Sigmoid colon (tissue), 7 donors: ENCODE measurements at places on chromosomes 2 and 18. TPM values are rescaled to one million over a fixed set of nuclear protein-coding genes. Genes with fewer than 3 reads are reported as not detected.

GRCh38 chr2:51807229-51807628, 775.3 kb upstream of the NRXN1 start:
- no peak for DNase-seq

- no peak for DNase-seq
Observed at GRCh38 chr2:71210292-71210691, 16.6 kb downstream of the PAIP2B start.

DNA sequence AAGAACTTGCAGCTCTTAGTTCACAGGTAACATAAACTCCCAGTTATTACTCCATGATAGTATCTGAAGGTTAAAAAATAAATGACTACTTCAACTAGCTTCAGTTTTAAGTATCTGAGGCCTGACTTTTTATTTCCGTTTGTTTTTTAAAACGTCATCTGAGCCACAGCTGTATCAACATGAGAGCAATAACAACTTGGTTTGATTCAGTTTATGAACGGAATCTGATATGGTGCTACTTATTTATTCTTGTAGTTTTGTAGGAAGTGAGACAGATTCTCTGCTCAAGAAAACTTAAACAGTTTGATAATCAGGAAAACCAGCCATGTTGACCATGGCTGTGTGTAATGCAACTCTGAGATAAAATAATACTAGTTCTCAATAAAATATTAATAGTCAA, 34.9 kb downstream of the NAB1 start:
- no peak for DNase-seq

GRCh38 chr2:86238354-86238753, 39.1 kb downstream of the MRPL35 start:
- DNase-seq = peak; percentile 35

DNA sequence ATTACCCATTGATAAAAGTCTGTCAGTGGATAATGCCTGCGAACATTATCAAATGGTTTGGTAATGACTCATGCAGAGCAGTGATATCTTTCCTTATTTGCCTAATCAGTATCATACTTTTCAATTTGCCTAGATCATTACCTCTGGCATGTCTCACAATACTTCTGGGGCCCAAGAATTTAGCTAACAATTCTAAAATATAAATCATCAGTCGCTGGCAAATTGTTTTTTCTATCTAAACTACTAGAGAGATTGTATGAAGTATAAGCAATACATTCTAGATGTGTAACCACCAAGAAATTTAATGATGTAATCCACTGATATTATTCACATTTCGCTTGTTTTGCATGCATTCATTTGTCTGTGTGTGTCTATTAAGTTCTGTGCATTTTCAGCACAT, 191.2 kb upstream of the CDH19 start:
- no peak for DNase-seq

DNA sequence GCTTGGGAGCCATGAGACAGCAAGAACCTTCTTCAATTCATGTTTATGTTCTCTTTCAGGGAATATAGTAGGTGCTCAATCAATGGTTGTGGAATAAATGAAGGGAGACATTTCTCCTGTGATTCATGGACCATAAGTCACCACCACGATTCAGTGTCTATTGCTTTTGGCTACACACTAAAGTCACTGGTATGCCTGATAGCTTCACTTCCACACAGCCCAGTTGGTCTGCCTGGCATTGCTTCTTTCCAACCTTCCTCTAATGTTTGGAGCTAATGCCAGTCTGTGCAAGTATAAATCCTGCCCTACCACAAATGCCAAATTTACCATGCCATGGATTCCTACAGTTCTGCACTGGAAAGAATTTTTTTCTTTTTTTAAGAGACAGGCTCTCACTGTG, 1.3 kb upstream of the CXCR1 start:
- no peak for DNase-seq

DNA sequence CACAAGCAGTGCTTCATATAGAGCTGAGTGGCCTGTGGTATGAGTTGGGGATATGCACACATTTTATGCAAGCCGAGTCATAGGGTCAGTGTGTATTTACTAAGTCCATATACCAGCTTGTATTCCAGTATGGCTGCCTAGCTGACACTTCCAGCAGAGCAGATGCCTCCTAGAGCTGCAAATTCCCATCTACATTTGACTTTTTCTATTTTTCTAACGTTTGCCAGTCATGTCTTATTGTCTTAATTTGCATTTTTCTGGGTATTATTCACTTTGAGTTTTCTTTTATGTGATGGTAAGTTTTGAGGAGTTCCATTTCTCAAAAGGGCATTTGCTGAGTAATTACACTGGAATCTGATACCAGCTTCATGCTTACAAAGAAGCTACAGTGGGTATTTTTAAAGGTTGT, 334.5 kb upstream of the CDH2 start:
- no peak for DNase-seq

DNA sequence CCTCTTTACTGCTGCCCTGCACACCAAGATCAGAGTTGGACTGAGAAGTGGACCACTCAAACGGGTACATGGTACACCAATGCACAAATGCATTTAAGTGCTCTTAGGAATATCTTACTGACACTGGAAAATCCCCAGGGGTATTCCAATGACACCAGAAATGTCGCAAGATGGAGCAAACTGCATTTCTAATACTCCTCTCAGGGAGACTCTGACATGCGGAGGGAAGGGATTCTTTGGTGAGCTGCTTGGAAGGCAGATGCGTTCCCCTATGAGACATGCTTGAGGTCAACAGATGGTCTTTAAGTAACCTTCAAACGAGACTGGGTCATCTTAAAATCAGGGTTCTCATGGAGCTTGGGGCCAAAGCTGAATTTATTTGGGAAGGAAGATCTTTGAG, 521.8 kb upstream of the TCF4 start:
- DNase-seq = no peak

- no peak for DNase-seq
Observed at GRCh38 chr2:119536211-119536610, 8.0 kb upstream of the CFAP221 start.

- DNase-seq = no peak
Observed at GRCh38 chr2:229674830-229675530, 39.4 kb downstream of the DNER start.

DNA sequence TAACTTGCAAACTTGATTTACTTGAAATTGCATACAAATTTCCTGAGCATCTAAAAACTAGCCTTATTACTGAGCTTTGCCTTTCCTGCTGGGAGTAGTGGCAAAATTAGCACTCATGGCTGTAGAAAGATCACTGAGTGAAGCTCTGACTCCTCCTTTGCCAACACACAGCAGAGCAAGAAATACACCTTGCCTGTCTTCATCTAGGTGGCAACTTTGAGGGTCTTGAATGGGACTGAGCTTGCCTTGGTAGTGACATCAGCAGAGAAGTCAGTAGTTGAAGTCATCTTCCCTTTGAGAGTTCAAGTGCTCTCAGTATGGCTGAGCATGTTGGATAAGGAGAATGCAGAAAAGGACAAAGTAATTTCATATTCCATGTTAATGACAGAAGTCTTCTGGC, 5.9 kb downstream of the RRM2 start:
- no peak for DNase-seq

DNA sequence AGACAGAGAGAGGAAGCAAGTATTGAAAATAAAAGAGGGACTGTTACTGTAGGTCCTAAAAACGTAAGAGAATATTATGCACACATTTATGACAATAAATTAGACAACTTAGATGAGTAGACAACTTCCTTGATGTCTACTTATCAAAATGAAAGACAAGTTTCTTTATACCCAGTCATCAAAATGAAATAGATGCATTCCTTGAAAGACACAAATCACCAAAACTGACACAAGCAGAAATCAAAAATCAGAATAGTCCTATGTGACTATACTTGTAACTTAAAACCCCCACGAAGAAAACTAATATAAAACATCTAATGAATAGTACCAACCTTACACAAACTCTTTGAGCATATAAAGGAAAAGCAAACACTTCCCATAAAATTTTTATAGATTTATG, 14.5 kb downstream of the RTN4 start:
- no peak for DNase-seq

DNA sequence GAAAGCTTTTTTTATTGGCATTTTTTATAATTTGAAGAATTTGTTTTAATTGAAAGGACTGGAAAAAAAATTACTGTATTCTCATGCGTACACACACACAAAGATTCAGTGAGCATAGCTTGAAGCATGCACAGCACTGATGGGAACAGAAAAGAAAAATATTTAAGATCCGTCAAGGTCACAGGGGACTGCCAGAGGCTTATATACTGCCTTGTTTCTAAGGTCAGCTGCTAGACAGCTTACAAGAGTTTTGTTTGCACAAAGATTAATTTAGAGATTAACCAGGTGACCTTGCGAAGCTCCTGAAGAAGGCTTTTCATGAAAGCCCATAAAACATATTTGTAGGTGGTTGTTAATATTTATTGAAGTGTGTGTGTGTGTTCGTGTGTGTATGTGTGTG, 396.3 kb downstream of the TRIB2 start:
- no peak for DNase-seq

GRCh38 chr2:110211938-110212858, at the start of gene MTLN:
MTLN (minus strand) TSS chr2:110212547; CDS start chr2:110212525, 22 bp downstream.
- peak; percentile 81 for DNase-seq

DNA sequence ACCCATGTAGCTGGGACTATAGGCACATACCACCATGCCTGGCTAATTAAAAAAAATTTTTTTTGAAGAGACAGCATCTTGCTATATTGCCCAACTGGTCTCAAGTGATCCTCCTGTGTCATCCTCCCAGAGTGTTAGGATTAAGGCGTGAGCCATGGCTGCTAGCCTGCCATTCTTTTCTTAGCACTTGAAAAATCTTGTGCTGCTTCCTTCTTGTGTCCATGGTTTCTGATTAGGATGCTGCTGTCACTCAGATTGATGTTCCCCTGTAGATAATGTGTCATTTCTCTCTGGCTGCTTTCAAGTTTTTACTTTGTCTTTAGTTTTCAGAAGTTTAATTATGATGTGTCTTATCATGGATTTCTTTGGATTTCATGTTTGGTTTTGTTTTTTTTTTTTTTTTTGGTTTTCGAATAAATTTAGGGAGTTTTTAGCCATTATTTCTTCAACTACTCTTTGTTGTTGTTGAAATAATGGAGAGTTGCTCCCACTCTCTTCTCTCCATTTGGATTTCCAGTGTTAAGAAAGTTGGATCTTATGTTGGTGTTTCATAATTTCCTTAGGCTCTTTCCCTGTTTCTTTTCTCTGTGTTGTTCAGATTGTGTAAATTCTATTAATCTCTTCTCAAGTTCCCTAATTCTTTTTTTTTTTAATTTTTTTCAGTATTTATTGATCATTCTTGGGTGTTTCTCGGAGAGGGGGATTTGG, 2.5 kb downstream of the ATP9B start:
- no peak for DNase-seq

DNA sequence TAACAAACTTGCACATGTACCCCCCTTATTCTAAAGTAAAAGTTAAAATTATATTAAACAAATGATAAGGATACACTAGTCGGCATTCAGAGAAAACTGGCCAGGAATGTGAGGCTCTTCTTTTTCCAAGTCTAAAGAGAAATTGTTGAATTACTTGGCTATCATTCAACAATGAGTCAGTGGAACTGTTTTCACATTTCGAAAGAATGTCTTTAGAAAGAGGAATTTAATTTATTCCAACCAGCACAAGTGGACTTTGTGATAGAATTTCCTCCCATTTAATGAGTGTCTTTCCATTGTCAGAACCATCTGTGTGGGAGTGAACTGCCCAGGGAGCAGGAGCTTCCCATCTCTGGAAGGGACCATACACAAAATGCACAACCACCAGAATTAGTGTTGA, 792.2 kb downstream of the EPHA4 start:
- no peak for DNase-seq

GRCh38 chr2:24613154-24613814, 122.2 kb downstream of the NCOA1 start:
- DNase-seq = no peak

DNA sequence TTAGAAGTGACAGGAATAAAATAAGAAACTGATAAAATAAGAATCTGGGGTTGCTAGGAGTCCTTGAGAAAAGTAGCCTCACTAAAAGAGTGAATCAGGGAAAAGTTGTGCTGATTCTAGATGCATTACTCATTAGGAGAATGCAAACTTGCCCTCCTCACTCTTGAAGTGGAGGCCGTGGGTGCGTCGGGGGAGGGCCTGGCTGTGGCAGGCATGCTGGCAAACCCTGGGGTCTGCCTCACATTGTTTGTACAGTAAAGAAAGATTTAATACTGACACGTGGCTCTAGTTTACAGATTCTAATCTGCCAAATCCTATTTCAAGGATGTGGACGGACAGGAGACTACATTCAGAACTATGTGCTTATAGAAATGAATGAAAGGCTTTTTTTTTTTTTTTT, 41.9 kb downstream of the TANC1 start:
- no peak for DNase-seq

DNA sequence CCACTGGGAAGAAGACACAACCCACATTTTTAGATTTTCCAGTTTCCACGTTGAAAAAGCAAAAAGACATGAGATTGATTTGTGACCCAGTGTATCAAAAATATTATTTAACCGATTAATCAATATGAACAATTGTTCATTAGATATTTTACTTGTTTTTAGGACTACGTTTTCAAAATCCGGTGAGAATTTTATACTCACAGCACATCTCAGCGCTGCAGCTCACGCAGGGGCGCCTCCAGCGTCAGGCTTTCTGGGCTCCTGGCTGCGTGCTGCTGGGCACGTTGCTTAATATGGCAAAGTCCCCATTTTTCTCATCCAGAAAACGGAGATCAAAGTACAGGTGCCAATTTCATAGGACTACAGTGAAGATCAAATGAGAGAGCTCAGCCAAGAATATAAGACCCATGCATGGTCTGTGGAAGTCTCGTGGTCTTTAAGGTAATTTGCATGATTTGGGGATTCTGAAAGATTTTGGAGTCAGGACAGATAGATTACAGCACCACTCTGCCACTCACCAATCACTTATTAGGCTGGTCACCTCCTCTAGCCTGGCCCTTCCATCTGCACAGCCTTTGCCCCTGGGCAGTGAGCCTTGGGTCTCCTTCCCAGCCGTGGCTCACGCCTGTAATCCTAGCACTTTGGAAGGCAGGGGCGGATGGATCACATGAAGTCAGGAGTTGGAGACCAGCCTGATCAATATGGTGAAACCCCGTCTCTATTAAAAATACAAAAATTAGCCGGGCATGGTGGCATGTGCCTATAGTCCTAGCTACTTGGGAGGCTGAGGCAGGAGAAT, 36.2 kb downstream of the PTPN18 start:
- peak; percentile 64 for DNase-seq

DNA sequence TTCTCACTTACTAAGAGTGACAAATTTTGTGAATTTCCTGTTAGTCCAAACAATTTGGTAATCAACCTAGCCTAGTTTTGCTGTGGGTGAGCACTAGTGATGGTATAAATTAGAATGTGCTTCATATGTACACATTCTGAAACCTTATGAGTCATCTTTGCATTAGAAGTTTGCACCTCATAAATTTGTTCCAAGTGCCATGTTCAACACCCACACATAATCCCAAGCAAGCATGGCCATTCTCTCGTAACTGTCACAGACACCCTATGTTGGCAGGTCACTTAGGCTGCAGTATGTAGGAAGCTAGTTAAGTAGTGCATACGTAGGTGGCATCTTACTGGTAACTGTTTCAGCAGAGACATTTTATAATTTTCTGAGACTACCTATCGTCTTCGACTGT, 46.9 kb downstream of the NAB1 start:
- DNase-seq = no peak

GRCh38 chr2:105721991-105722511, 22.7 kb upstream of the NCK2 start:
- no peak for DNase-seq

PSMG2 gene
- 96.7 TPM for total RNA-seq

SH2D6 gene
- total RNA-seq = not detected

CDH7 gene
- total RNA-seq = not detected

DOK6 gene
- 0.66 TPM for total RNA-seq

DSG4 gene
- total RNA-seq = not detected

REG3G gene
- not detected for total RNA-seq
